ENCODE measurements at places on chromosomes 2 and 18.
A peak's percentile ranks its signal among the peaks of the same experiment; 100 is the strongest.

DNA sequence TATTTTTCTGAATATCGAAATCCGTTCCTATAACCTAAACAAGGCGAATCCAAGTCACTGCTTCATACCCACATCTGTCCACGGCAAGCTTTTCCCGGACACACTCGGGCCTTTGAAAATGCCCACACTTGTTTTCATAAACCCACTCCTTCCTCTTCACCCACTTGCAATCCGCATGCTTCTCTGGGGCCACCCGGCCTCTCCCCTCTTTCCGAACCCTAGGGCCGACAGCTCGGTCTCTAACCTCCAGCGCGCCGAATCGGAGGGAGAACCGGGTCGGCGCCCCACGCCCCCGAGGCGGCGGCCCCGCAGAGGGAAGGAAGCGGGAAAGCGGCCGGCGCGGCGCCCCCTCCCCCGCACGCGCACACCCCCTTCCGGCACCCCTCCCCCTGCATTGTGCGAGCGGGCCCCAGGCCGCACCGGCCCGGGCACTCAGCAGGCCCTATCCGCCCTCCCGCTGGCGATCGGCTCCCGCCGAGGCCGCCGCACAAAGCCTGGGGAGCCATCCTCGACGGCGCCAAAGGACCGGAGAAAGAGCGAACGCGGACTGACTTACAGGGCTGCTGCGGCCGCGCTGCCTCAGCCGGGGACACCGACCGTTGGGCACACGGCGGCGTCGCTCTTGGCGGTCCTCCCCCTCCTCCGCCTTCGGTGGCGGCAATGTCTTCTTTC is 467 bp downstream of the PUM2 start:
- peak; percentile 61 for DNase-seq

DNA sequence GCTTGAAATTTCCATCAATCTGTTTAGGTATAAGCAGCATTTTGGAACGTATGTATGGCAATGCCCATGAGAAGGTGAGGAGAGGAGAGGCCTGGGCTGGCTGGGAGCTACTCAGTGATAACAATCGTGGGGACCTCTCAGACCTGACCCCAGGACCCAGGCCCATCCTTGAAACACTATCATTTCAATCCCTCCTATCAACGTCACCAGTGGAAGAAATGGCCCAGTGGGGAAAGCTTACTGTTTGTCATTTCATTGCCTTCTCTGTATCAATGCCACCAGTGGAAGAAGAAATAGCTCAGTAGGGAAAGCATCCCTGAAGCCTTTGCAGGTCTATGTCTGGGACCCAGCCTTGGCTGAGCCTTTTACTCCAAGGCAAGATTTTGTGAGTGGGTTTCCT is 44.8 kb downstream of the ASB18 start:
- no peak for DNase-seq

DNA sequence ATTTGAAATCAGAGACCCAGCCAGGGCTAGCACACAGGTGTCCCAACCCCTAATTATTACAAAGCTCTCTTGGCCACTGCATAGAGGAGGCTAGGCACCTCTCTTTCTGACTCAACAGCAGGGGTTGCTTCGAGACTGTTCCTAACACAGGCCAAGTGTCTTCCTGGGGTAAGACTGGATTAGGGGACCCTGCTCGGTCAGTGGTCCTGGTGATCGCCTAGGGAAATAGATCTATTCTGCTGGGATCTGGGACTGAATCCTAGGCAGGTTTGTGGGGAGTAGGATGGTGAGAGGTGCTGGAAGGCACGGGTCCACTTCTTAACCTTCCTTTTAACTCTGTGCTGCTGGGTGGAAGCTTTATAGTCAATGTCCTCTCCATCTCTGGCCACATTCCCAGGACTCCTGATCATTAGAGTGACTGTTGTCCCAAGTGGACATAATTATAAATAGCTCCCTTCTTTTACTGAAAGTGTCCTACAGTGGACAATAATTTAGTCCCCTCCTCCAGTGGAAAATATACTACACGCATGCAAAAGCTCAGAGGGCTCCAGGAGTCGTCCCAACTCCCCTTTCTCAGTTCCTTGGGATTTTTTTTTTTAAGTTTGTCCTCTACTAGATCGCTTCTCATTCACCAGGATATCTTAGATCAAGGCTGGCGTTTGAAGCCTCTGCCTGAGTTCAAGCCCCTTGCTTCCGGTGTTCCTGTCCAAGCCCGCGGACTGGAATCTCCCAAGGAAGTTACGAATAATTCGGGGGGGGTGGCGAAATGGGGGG is 1.3 kb upstream of the TRIB2 start:
- no peak for DNase-seq

DNA sequence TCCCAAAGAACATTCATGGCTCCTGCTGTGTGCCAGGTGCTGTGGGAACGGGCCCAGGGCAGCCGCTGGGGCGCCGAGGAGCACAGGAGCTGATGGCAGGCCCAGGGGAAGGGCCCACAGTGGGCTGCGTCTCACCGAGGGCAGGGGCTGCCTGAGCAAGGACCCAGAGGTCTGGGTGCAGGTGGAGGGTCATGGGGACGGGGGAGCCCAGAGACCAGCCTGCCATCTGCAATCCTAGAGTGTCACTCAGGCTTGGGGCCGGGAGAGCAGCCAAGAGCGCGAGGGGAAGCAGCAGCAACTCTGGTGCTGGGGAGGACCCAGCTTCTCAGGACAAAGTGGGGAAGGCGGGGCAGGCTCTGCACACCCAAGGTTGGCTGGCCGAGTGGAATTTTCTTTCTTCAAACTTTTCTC is 207.4 kb downstream of the HDAC4 start:
- no peak for DNase-seq

- DNase-seq, result no peak
Measured at GRCh38 chr2:168166902-168167510, 80.4 kb downstream of the STK39 start.

DNA sequence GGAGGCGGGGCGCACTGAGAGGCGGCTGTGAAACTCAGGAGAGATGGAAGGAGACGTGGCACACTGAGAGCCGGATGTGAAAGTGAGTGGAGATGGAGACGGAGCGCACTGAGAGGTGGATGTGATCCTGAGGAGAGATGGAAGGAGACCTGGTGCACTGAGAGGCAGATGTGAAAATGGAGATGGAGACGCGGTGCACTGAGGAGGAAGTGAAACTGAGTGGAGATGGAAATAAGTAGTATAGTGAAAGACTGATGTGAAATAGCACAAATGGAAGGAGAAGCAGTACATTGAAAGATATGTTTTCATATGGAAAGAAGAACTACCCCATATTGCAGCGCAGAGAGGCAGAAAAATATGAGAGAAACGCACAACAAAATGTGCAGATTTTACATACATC is 281.6 kb upstream of the RGPD4 start:
- no peak for DNase-seq

- DNase-seq, result no peak
Measured at GRCh38 chr2:172137109-172137508, 34.4 kb upstream of the DLX2 start.

- no peak for DNase-seq
Measured at GRCh38 chr18:78804206-78805030, 175.2 kb upstream of the SALL3 start.

DNA sequence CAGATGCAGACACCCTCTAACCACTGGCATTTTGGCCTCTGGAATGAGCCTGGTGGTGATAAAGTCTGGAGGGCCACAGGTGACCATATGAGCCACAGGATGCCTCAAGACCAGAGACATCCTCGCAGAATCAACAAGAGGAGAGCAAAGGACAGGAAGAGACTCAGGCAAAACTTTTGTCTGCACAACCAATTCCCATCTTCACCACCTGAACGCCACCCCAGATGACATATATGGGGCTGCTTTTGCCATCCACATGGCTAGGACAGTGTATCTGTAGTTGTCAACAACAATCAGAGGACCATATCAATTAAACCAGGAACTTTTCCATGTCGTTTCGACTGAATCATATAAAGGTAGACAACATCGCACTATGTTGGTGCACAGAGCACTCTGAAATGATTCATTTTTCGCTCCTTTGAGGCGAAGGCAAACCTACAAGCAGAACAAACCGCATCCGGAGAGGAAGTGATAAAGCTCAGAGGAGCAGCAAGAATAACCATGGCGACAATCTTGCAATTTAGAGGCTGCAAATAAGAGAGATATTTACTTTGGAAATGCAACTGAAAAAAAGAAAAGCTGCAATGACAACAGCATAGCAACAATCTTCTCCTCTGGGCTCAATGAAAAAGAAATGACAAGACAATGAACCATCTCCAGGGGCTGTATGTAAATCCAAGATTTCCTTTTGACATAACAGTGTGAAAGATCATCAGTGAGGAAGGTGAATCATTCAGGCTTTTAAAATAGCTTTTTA is 204.5 kb downstream of the ARL4C start:
- peak; percentile 10 for DNase-seq

DNA sequence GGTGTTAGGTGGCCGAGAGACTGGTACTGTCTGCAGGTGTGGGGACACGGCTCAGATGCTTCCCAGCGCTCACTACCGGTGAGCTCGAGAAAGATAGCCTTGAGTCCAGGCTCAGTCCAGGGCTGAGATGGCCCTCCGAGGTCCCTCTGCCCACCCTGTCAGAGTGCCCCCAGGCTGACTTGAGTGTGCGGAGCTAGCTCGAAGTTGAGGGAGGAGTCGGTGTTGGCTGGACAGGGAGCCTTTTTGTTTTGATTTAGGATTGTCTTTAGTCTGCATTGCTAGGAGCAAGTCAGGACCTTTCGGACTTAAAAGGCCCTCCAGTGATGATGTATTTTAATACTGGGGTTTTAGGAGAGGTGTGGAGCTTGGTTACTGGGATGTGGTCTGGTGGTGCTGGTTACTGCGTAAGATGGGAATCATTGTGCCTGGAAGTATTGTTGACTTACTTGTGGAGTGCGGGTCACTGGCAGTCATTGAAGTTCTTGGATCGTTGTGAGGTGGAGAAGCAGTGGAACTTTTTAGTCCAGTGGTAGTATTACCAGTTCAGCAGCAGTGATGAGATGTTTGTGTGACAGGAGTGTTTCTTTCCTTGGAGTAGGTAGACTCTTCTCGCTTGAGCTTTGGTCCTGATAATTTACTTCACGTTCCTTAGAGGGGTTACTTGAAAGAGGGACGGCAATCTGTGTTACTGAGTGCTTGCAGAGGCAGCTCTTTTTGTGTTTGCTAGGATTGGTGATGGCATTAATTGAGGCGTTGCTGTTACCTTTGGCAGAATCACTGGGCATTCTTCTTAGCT is 633 bp downstream of the KIAA1328 start:
- DNase-seq, result no peak

DNA sequence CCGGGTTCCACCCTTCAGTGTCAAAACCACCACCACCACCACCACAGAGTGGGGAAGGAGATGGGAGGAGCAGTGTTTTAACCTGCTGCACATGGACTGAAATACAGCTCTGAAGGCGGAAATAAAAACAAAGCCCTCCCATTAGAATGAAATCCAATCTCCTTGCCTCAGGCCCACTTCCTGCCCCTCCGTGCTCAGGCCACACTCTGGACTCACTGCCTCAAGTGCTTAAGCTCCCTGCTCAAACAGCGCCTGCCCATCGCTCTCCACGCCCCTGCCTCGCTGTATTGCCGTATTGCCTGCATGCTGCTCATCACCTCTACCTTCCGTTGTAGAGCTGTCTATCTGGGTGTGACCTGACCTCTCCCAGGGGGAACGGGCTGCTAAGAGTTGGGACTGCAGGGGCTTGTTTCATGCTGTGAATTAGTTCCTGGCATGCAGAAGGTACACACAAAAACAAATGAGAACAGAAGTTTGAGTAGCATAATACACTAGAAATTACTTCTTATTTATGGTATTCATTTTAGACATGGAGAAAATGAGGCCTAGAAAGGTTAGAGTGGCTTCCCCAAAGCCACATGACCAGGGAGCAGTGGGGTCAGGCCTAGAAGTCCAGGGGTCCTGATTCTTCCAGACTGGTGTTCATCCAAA is 31.6 kb upstream of the NEB start:
- no peak for DNase-seq

- DNase-seq, result no peak
Measured at GRCh38 chr2:98394595-98395153, 48.4 kb downstream of the CNGA3 start.

DNA sequence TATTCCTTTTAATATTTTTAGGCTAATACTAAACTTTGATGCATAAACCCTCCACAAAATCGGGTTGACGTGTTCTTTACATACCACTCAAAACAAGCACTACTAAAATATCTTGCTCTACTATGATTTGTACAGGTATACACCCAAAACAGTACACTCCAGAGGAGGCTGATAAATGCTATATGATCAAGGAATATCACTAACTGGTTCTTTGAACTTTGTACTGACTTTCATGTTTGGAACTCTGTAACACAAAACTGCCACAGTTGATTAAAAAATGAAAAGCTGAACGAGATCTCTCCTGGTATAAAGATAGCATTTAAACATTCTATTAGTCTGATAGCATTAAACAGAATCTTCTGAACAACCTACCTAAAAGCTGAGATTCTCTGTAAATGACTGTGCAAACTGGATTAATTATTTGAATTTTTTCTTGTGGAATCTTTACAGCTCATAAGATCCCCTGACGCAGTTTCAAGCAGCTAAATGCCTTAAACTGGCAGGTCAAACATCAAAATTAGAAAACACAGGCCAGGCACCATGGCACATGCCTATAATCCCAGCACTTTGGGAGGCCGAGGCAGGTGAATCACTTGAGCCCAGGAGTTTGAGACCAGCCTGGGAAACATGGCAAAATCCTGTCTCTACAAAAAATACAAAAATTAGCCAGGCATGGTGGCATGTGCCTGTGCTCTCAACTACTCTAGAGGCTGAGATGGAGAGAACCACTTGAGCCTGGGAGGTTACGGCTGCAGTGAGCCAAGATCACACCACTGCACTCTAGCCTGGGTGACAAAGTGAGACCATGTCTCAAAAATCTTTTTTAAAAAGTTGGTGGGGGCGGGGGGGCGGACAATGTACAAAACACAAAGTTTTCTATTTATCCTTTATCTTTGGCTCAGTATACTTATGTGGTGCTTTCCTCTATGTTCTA is 150.6 kb downstream of the EXOC6B start:
- DNase-seq, result no peak

GRCh38 chr18:40222776-40223175 is 1732.3 kb upstream of the PIK3C3 start:
- no peak for DNase-seq

- DNase-seq, result no peak
Measured at GRCh38 chr2:127220102-127220767, at the start of gene CYP27C1. CYP27C1 (minus strand) TSS chr2:127220299; CDS start chr2:127220270, 29 bp downstream.

DNA sequence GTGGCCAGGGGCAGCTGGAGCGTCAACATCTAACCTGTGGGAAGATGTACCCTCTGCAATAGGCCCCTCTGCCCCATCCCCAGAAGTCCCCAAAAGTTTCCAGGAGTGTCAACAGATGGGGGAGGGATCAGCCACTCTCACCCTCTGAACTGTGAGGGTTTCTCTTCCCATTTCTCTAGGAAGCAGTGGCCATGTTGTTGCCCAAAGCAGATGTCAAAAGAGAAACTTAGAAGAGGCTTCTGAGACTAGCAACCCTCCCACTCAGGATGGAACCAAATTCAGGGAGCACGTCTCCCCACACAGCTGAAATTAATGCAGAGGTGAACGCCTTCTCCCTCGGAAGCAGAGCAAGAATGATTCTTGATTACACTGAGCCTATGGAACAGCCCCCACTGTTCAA is 70.3 kb downstream of the ARL4C start:
- peak; percentile 85 for DNase-seq

DNA sequence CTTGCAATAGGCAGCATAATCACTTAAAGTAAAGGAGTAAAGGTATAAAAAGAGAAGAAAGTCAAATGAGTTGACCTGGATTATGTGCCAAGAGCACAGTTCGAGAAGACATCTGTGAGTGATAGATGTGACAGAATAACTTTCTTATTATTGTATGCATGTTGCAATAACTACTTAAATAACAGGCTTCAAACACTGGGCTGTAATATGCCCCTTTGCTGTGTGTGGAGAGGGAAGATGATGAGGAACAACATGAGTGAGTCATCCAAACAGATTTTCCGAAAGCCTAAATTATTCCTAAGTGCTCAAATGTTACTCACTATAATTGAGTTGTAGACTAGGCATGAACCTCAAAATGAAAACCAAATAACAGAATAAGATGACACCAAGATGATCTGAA is 328.1 kb downstream of the EXOC6B start:
- DNase-seq, result no peak

All from inflammatory macrophage treated with lipopolysaccharide for 1 hour (primary cell).